ENCODE measurements at places on chromosomes 1 and 21.

DNA sequence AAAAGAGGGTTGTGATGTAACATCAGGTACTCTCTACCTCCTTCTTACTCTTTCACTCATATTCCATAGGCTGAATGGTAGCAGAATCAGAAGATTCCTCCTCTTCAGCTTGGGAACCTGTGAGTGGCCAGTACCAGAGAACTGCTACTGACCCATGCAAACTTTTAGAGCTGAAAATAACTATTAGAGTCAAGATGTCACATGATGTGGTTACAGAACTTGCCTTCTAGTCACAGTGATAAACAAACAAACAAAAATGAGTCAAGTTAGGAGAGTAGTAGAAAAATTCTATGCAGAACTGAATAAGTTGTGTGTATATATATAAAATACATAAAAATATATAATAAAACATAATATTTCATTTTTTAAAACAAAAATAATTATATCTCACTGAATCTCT lies 47.6 kb upstream of the RGS1 start:
- DNase-seq: no peak

GRCh38 chr1:73516451-73516850 lies 681.5 kb downstream of the LRRIQ3 start:
- no peak for DNase-seq

DNA sequence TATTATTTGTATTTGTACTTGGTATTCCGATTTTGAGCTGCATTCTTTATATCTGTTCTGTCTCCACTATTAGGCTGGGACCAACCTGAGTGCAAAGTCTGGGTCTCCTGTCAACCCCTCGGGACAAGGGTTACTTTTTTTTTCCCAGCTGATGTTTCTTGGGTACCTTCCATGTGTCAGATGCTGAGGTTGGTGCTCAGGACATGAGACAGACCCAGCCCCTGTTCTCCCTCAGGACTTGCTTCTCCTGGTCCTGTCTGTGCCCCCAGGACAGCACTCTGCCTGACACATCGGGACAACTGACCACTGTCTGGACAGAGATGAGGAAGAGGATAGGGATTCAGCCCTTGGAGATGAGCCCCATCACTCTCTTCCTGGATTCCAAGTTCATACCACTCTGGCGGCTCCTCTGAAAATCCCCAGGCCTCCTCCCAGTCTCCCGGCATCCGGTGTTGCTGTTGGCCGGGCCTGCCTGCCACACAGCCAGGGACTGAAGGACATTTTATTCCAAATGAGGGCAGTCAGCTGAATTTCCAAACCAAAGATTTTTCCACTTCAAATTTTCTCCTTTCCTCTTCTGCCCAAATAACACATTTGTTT lies 55.6 kb upstream of the FMOD start:
- no peak for DNase-seq

DNA sequence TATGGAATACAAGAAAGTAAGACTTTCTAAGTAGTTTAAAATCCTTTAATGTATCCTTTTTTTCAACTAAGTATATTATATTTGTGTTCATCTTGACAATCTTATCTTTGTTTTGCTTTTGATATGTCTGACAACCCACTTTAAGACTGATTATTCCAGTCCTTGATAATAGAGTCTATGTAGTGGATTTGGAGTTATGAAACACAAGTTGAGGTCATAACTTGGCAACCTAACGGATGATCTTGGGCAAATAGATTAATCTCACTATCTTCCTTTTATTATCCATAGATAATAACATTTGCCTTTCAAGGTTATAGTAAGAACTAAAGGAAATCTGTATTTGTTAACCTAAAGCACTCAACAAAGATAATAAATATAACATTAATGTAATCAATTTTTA lies 4.8 kb upstream of the GBP2 start:
- DNase-seq: no peak

DNA sequence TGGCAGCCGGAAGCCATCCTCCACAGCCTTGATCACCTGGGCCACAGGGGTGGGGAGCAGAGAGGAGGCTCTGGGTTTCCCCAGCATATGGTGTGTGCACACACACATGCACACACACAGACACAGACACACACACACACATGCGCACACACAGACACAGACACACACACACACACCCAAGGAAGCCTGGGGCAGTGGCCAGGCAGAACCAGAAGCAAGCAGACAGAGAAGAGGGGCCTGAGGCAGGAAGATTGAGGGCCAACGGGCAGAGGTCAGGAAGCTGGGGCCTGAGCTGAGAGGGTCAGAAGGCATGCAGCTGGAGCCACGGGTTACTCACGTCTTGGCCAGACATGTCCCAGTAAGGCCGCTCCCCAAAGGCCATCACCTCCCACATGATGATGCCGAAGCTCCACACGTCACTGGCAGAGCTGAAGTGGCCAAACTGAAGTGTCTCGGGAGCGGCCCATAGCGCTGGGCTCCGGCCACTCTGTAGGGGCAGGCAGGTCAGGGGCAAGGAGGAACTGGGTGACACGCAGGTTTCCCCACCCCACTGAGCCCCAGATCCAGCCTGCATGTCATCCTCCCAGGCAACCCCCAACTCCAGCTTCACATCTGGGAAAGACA lies 27.4 kb downstream of the CDCA8 start:
- no peak for DNase-seq

- no peak for DNase-seq
Observed at GRCh38 chr1:152160576-152160975, 1.5 kb upstream of the RPTN start.

- DNase-seq: no peak
Observed at GRCh38 chr1:209661071-209661470, 8.8 kb upstream of the LAMB3 start.

DNA sequence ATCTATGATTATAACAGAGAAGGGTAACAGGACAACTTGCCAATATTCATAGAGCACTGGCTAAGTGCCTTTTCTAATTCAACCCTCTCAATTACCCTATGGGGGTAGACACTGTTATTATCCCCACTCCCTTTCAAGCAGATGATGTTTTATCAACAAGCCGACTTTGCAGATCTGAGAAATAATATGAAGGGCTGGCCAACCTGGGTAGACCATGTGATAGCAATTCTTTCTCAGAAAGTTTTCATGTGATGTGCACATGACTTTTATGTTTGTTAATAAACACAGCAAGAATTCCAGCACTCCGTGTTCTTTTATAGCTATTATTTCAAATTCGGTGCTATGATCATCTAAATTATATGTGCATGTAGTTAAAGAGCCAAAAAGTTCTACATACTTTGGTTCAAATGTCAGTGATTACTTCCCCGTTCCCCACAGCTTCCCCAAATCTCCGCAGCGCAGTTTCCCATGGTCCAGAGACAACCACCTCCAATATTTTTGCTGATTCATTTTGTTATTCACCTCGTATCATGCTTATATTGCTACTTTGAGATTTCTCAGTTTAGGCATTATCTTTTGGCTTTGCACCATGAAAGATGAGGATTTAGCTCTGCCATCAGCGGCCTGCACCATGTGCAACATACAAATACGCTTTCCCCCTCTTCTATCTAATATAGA lies 96.7 kb upstream of the GADD45A start:
- DNase-seq: no peak

DNA sequence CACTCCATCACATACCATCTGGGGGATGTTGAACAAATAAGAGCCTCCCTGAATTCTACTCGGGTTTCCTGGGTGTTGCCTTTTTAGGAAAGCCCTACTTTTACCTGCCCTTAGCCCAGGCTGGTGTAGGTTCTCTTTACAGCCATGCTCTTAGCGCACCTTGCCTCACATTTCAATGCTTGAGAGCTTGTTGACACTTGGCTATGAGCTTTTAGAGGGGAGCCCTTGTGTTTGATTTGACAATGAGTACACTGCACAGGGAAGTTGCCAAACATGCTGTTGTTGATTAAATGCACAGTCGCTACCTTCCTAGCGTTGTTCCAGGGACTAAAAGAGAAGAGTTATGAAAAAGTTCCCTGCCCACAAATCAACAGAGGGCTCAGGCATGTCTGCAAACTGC lies 103.8 kb downstream of the TRABD2B start:
- DNase-seq: no peak

DNA sequence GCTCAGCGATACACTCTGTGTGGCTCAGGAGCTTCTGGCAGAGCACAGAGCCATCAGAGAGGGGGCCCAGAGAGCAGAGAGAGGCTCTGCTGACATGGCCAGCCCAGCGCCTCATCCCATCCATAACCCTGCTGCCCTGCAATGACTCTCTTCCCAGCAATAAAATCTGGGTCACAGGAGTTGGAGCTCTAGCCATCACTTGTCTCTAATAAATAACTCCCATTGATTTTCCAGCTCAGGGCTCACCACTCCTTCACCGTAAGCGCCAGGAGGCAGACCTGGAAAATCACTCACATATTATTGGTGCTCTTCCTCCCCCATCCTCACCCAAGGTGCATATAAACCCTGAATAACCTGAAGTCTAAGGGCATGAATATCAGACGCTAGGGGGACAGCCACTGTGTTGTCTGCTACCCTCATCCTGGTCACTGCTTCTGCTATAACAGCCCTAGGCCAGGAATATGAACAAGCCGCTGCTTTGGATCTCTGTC lies at the start of gene APCS:
APCS (plus strand) TSS at position 366 of the 491 bp plus-strand sequence; CDS start at position 462, 96 bp downstream.
- no peak for DNase-seq

GRCh38 chr21:18142655-18143054 lies 102.0 kb upstream of the CHODL start:
- DNase-seq: no peak

GRCh38 chr1:169601096-169601881 lies 15.0 kb upstream of the F5 start:
- DNase-seq: no peak

DNA sequence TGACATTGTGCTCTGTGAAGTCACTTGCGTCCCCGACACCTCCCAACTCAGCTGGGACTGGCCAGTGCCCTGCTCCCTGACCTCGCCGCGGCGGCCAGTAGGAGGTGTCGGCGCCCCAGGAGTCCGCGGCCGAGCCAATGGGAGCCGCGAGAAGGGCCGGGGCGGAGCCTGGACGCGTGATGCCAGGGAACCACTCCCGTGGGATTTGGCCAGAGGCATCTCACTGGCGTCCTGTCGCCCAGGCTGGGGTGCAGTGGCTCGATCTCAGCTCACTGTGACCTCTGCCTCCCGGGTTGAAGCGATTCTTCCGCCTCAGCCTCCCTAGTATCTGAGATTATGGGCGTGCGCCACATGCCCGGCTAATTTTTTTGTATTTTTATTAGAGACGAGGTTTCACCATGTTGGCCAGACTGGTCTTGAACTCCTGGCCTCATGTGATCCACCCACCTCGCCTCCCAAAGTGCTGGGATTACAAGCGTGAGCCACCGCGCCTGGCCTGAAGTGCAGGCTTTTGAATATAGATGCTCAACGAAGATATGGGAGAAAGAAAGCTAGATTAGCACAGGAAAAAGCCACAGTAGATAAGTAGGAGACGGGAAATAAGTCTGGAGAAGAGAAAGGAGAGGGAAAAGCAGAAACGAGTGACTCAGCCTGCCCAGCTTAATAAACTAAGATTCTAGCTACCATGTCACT lies 38.0 kb downstream of the ZBTB8OS start:
- DNase-seq: peak; percentile 37

DNA sequence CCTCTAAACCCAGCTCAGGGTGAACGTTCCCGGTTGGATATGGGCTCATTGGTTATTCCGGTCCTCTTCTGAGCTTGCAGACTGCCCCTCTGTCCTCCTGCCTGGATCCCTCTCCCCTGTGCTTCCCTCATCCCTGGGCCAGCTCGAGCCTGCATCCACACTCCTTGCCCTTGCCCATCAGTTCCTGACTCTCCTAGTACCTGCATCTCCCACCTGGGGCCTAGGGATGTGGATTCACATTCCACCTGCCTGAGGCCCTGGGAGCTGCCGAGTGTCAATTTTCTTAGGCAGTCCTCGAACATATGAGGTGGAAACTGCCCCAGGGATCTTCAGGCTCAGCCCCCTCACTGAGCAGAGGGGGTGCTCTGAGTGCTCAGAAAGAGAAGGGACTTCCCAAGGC lies 252.2 kb downstream of the GRIK3 start:
- no peak for DNase-seq

GRCh38 chr1:211641044-211641800 lies 34.2 kb downstream of the NEK2 start:
- DNase-seq: no peak

- no peak for DNase-seq
Observed at GRCh38 chr1:209104646-209105045, 478.9 kb upstream of the CAMK1G start.

DNA sequence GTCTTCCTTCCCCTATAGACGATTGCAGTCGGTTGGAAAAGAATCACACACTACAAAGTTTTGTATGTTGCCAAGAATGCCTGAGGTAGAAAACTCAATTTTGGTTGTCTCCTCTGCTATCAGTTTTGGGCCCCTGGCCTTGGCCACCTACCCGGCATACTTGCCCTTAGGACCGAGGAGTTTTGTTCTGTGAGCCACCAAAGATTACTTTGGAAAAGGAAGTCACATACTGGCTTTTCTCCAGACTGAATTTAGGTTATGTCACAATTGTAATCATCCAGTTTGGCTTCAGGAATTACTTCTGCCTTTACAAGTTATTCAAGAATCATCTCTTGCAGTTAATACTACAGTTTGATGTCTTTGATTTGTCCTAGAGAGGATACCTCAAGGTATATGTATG lies 71.4 kb downstream of the RGL1 start:
- DNase-seq: no peak
